ENCODE measurements at places on chromosomes 6 and 20.

DNA sequence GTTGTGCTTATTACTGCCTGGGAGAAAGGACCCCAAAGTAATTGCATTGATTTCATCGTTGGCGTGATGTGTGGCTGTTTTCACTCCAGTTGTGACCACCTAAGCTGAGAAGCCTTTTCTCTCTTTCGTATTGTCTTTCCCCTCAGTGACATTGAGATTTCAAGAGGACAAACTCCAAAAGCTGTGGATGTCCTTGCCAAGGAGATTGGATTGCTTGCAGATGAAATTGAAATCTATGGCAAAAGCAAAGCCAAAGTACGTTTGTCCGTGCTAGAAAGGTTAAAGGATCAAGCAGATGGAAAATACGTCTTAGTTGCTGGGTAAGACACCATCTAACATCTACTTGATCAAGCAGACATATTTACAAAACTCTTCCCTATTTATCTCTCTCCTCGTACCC is 60.5 kb downstream of the MTHFD1L start:
- DNase-seq, result no peak

GRCh38 chr6:11969092-11969491 is 43.0 kb upstream of the HIVEP1 start:
- DNase-seq, result no peak

DNA sequence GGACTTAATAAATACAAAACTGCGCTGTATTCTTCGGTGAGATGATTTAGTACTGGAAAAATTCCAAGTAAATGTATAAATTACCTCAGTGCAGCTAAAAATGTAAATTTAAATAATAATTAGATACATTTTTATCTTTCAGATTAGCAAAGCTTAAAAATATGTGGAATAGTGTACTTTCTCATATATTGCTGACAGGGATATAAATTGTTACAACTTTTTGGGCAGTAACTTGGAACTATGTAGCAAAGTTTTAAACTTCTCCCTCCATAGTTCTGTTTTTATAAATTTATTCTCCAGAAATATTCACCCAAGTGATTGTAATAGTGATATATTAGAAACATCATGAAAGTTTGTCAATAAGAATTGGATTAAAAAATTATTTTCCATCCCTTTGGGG is 384.6 kb upstream of the CITED2 start:
- no peak for DNase-seq

DNA sequence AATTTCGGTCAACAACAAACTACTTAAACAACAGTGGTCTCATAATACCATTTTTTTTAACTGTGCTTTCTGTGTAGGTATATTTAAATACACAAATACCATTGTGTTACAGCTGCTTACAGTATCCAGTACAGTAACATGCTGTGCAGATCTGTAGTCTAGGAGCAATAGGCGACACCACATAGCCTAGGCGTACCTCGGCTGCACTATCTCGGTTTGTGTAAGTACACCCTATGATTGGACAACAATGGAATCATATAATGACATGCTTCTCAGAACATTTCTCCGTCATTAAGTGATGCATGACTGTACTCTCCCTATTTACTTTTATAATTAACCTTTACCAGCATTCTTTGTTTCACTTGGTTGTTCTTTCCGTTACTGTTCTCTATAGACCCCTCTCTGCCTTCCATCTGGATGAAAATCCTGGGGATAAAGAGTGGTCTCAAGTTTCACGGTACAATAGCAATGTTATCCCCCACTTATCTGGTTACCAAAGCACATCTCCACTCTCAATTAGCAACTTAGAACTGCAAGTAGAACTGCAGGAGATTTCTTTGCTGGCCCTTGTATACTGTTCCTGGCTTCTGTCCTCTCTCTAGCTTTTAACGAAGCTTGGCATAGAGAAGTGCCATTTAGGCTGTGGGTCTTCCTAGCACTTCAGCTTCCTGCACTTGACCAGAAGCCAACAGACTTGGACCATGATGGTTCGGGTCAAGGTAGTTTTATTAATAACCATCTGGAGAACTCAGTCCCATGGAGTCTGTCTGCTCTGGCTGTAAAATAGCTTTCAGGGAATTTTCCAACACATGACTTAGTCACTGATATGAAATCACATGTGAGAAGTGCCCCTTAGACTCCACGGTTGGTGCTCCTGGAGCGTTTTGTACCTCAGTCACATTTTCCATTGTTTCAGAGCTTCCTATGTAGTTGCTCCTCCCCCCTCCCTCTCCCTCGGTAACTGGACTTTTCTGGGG is 80.4 kb upstream of the POPDC3 start:
- no peak for DNase-seq

GRCh38 chr6:30500421-30501355 is 11.4 kb downstream of the HLA-E start:
- no peak for DNase-seq

DNA sequence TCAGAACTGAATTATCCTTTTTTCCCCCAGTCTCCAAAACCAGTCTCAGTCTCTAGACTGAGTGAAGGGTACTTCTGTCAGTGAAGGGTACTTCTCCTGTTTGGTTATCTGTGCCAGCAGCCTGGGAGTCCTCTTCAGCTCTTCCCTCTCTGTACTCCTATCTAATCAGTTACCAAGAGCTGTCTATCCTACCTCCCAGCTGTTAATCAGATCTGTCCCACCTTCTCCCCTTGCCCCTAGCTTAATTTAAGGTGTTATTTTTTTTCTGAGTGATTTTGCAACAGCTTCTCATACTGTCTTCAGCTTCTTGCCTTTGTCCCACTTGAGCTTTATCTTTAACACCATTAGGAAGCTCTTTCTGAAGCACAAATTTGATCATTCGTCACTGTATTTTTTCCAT is 491.9 kb upstream of the SOX4 start:
- DNase-seq, result no peak

- DNase-seq, result no peak
Measured at GRCh38 chr20:44392776-44393607, 37.5 kb downstream of the HNF4A start.

DNA sequence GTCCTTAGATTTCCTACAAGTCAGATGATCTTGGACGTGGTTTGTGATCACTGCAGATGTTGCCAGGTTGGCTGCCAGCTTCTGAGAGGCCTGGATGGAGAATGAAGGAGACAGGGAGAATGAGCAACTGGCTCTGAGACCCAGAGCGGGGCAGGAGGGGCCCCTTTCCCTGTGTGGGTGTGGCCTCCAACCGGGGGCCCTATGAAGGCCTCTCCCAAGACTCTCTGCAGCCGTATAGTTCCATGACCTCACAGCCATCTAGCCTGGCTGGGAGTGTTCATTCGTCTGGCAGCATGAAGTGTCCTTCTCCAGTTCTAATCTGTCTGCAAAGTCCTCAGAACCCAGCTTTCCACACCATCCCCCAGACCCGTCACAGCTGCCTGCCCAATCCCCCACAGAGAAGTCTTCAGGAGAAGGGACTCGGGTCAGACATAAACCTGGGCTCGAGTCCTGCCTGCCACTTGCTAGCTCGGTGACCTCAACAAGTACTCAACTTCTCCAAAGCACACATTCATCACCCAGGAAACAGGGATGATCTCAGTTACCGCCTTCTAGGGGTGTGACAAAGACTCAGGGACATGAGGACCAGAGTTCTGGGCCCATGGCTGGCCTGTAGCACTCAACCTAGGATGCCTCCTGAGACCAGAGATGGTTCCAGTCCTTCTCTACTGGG is 122.6 kb downstream of the EDN3 start:
- no peak for DNase-seq

- DNase-seq, result no peak
Measured at GRCh38 chr6:163721922-163722692, 307.6 kb downstream of the QKI start.

DNA sequence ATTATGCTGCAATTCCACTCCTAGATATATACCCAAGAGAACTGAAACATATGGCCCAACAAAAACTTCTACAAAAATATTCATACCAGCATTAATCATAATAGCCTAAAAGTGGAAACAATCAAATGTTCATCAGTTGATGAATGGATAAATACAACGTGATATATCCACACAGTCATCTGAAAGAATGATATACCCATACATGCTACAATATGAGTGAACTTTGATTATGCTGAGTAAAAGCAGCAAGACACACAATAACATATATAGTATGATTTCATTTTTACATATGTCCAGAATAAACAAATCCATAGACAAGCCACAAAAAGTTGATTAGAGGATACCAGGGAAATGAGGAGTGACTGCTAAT is 30.7 kb downstream of the CDK19 start:
- DNase-seq, result no peak
